ENCODE measurements at places on chromosomes 1 and 21.
A peak's percentile ranks its signal among the peaks of the same experiment; 100 is the strongest.

DNA sequence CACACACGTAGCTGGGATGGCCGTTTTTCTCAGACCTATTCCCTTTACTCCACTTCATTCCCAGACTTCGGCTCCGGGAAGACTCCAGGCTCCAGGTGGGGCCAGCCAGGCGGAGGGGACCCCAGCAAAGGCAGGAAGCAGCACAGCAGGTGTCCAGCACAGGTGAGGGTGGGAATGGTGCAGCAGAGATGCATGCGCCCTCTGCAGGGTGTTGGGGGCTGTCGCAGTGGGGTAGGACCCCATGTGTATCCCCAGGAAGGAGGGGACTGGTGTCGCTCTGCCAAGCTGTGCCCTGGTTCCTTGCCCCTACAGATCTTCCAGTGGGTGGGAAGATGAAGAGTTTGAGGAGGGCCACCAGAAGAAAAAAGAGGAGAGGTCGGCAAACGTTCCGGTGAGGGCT is 5.3 kb downstream of the TTC24 start:
- DNase-seq = no peak

- DNase-seq = no peak
Measured at GRCh38 chr21:8990326-8991087, 1530.9 kb upstream of the TPTE start.

GRCh38 chr1:203711251-203712007 is 53.6 kb upstream of the LAX1 start:
- DNase-seq = no peak

DNA sequence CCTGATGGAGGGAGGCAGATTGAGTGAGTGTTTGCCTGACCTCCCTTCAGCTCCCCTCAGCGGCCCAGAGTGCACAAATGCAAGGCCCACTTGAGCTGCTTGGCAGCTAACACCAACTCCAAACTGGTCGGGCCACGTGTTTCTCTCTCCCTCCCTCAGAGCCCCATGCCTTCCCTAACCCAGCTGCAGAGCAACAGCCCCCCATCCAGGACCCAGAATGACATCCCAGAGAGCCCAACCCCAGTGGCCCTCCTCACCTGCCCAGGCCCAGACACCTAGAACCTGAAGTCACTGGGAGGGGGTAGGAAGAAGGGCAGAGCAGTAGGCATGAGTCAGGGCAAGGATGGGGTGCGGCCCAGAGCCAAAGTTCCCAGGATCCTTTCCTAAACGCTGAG is 789 bp upstream of the S100A14 start:
- peak; percentile 29 for DNase-seq

DNA sequence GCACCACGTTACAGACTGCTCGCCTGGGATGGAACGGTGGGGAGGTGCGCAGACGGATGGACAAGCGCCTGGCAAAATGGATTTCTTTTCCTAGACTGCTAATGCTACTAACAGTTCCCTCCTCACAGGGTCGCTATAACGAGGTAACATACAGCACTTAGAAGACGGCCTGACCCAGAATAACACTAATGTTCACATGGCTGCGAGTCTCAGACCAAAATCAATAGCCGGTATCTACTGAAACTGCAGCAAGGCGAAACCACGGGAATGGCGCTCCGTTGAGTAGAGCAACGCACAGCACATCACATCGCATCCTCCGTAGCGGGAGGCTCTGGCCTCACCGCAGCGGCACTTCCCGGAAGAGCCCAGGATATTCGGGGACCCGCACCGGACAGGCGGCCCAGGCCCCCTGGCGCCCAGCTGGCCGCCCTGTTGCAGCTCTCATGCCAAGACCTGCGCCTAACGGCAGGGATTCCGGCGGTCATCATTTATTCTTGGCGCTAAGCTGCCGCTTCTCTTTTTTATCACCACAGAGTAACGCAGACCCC is 46.6 kb downstream of the VPS26C start:
- no peak for DNase-seq

DNA sequence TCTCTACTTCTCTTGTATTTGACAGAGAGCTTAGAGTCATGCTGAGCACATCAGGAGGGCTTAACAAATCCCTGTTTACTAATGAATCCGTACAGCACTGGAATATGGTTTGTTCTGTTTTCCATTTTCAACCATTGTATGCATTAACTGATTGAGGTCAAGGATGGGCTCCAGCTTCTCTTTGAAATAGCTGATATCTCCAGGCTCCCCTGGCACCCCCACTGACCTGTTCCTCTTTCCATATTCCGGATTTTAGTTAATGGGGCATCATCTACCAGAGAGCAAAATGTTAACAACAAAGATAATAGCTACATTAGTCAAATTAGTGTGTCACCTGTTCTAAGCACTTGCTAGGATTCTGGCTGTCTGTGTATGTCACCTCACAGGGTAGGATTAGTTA is 57.6 kb downstream of the NENF start:
- no peak for DNase-seq

GRCh38 chr21:20215959-20216358 is 782.2 kb upstream of the NCAM2 start:
- no peak for DNase-seq

GRCh38 chr1:6521536-6521935 is 30.1 kb upstream of the PLEKHG5 start:
- no peak for DNase-seq

DNA sequence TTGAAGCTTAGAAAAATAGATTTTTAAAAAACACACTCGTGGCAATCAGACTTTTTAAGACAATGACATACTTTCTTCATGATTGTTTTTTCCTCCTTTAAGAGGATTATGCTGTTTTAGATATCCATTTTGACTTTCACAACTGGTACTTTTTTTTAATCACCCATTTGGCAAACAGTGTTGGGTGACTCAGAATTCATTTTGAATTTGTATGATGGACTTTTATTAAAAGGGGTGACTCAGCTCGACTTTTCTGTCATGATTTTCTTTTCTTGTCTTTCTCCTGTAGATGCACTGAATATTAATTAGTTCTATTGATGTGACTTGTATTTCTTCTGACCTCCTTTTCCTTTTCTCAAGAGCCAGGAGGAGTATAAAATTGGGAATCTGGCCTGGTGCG is 44.7 kb downstream of the FMN2 start:
- no peak for DNase-seq

DNA sequence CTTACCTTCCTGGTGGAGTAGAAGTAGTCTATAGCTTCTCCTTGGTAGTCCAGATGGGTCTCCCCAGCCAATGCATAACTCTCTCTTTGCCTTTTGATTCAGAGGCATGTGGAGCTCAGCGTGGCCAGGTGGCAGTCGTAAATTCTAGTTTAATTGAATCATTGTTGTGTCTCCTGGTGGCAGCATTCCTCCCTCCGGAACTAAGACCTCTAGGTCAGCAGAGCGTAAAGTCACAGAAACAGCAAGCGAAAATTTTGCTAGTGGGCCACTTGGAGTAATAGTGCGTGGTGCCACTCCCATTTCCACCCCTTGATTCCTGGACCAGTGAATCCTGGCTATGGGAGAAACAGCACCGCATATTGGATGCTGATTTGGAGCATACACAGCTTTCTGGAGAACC is 3.9 kb upstream of the TMPRSS2 start:
- no peak for DNase-seq

DNA sequence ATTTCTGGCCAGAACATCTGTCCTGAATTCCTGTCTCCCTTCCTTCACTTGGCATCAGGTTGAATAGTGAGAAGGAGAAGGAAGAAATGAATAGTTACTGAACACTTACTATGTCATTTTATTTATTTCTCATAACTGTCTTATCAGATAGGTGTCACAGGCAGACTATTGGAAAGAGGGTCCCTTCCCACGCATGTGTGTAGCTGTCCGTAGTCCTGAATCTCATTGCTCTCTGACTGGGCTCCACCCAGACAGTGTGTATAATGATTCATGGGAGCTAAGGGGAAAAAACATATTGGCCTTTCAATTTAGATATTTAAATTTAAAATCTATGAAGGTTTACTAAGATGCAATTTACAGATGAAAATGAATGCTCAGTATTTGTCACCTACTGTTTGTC is 86.1 kb downstream of the OMA1 start:
- DNase-seq = no peak

- DNase-seq = no peak
Measured at GRCh38 chr1:1163538-1164070, 10.1 kb upstream of the TTLL10 start.

- no peak for DNase-seq
Measured at GRCh38 chr1:42940851-42941639, 17.6 kb downstream of the SLC2A1 start.

GRCh38 chr1:5858246-5858645 is 134.0 kb downstream of the NPHP4 start:
- no peak for DNase-seq

- no peak for DNase-seq
Measured at GRCh38 chr1:101004061-101004460, 21.5 kb downstream of the DPH5 start.

GRCh38 chr1:113147073-113147625 is 74.2 kb downstream of the LRIG2 start:
- DNase-seq = no peak

DNA sequence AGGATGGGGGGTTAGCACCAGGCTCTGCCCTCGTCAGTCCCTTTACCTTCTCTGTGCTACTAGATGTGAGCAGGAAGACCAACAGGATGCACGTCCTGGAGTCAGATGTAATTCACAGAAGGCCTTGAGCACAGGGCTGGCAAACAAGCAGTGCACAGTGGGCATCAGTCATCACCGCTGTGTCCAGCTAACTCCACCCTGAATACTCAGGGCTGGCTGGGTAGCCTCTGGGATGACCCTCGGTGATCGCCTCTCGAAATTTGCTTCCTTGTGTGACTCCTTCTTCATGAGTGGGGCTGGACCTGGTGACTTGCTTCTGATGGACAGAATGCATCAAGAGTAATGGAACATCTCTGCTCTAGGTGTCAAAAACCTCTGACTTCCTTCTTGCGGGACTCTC is 92.2 kb upstream of the TMPRSS2 start:
- no peak for DNase-seq

GRCh38 chr21:37659874-37660273 is 256.4 kb downstream of the KCNJ6 start:
- no peak for DNase-seq

GRCh38 chr1:234727018-234727940 is 117.3 kb upstream of the IRF2BP2 start:
- DNase-seq = no peak

DNA sequence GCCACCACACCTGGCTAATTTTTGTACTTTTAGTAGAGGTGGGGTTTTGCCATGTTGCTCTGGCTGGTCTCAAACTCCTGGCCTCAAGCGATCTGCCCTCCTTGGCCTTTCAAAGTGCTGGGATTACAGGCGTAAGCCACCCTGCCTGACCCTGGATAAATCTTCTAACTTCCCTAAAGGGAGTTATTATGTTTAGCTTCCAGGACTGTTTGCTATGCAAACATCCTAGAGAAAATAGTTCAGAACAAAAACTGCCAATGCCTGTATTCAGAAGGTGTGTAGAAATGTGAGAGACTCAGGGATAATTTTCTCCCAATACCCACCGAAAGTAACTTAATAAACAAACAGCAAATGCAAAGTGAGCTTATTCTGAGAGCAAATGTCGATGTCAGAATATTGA is 301.2 kb downstream of the TGFB2 start:
- no peak for DNase-seq

- DNase-seq = no peak
Measured at GRCh38 chr1:209748620-209749019, 7.2 kb upstream of the TRAF3IP3 start.

- DNase-seq = no peak
Measured at GRCh38 chr1:151924691-151925587, 15.6 kb upstream of the THEM4 start.

- DNase-seq = no peak
Measured at GRCh38 chr1:232667778-232668165, 37.8 kb upstream of the SIPA1L2 start.

DNA sequence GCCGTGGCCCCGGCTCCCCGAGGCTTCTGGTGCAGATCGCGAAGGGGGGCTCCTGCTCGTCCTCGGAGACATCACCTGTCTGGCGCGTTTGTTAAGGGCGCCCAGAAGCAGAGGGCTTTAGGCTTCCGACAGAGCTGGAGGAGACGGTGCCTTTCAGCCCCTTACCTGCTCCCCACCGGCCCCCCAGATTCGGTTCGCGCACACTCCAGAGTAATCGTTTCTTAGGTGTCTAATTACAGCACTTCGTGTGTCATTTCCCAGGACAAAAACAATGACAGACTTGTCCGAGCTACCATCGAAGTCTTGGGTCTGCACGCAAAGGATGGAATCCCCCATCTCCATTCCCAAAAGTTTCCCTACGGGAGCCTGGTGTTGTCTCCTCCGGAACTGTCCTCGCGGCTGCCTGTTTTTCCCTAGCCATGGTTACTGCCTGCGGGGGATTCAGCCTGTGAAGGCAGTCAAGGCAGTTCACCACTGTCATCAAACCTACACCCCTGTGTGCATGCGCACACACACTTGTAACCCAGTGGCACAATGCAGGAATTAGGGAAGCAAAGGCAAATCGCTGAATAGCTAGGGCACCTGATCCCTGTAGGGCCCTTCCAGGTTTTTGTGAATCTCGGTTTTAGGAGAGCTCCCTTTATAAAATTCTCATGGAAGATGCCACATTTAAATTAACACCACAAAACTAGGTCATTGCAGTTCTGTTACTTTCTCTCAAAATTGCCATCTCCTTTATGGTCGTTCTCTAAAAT is 738 bp upstream of the CDC42BPA start:
- no peak for DNase-seq

DNA sequence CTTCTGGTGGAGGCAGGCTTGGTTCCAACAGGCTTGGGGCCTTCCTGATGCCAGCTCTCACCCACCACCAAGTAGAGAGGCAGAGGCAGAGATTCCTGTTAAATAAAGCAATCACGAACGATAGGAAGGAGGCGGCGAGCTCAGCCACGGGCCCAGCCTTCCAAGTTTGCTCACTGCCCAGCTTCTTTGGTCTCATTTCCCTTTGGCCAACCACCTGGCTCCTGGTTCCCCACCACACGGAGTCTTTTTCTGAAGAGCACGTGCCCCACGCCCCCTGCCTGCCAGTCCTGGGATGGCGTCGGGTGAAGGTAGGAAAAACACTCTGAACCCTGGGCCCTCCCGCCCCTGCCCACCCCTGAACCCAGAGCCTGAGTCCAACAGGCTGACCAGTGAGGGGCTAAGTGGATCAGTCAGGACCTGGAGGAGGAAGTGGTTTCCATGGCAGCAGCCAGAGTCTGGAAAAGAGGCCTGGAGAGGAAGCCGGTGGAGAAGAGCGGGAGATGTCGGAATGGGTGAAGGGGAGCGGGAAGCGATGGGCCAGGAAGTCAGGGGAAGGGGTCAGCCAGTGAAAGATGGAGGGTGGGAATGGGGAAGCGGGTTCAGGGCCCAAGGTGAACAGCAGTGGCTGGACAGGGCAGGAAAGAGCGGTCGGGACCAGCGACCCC is 158.2 kb upstream of the KLHDC7A start:
- no peak for DNase-seq
